ENCODE measurements at places on chromosomes 12 and 14.

DNA sequence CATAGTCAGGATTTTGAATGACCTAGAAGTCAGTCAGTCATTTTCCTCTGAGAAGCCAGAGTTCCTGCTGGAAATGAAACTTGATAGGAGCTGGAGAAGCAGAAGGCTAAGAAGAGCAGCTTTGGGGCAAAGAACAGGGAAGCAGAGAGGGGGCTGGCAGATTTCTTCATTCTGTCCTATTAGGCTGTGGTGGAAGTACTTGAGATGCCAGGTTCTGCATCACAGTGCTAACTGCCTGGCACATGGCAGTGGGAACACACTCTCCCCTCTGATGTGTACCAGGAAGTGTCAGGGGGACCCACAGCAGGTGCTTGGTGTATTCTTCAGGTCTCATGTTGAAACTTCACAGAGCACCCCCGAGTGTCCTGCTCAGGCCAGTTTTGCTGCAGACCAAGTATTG lies 61.0 kb downstream of the SUSD6 start:
- DNase-seq = no peak

DNA sequence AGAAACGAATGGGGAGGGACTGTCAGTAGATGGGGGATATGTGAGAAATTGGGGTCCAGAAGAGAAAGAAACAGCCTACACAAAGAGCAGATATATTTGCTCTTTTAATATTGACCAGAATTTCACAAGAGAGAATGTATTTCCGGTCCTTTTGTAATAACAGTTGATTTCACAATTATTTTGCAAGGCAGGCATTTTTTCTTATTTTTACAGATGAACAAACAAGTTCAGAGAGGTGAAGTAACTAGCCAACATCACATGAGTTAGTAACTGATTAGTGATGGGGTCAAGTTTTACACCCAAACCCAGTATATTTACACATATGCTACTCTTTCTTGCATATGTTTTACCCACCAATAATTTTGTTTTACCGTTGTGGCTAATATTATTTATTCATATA lies 188.2 kb downstream of the NAV3 start:
- DNase-seq = no peak

DNA sequence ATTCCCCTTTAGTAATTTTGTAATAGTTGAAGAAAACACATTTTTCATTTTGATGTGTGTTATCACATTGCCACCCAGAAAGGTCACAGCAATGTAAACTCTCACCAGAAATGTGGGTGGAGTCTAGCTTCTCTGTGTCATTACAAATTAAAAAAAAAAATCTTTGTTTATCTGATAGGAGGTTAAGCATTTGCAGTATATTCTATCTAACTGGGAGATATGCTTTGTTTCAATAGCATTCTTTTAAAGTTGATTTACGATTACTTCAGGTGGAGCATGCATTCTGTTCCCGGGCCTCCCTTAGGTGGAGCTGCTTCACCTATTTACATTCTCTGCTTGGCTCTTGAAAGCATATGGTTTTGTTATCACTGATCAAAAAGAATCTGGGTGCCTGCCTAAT lies 7.8 kb downstream of the ADIPOR2 start:
- DNase-seq = no peak

DNA sequence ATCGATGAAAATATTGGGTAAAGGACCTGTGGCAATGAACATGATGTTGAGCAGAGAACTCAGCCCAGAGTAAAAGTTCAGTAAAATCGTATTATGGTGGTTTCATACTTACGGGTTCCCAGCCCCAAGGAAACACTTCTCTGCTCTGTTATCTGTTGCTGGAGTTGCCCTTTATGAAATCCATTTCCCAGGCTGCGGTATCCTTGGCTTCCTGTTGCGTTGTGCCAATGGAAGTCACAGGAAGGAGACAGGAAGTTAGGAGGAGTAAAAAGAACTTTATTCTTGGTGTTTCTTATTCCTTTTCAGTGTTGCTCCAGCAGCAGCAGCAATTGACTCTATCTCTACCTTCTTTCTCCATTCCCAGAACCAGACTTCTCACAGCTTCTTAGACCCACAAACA lies 965.2 kb downstream of the VRK1 start:
- DNase-seq = no peak

DNA sequence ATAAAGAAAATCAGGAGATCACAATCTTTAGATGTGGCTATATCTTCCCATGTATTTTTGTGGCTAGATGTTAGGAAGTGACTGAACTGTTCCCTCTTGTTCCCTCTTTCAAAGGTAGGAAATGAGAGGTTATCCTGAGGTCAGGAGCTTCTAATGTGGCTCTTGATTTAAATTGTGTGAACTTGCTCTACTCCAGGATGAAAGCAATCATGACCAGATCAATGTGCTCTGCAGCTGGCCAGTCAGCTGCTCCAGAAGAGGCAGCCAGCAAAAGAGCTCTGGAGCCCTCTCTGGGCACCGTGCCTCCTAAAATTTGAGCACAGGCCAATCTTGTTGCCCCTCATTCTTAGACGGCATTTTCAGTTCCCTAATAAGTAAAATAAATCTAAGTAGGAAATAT lies 32.0 kb downstream of the CDK17 start:
- DNase-seq = no peak

GRCh38 chr12:124923905-124924734 lies 9.7 kb upstream of the UBC start:
- DNase-seq = no peak

- no peak for DNase-seq
These were observed 151.7 kb upstream of the DDHD1 start for GRCh38 chr14:53304726-53305381.

GRCh38 chr12:2311020-2311778 lies 258.4 kb downstream of the CACNA1C start:
- no peak for DNase-seq

- no peak for DNase-seq
These were observed 27.3 kb downstream of the SPRING1 start for GRCh38 chr12:116710370-116711150.

GRCh38 chr12:40752011-40752410 lies 59.8 kb downstream of the CNTN1 start:
- DNase-seq = no peak

- no peak for DNase-seq
These were observed 171.8 kb upstream of the FOXN3 start for GRCh38 chr14:89588840-89589296.

DNA sequence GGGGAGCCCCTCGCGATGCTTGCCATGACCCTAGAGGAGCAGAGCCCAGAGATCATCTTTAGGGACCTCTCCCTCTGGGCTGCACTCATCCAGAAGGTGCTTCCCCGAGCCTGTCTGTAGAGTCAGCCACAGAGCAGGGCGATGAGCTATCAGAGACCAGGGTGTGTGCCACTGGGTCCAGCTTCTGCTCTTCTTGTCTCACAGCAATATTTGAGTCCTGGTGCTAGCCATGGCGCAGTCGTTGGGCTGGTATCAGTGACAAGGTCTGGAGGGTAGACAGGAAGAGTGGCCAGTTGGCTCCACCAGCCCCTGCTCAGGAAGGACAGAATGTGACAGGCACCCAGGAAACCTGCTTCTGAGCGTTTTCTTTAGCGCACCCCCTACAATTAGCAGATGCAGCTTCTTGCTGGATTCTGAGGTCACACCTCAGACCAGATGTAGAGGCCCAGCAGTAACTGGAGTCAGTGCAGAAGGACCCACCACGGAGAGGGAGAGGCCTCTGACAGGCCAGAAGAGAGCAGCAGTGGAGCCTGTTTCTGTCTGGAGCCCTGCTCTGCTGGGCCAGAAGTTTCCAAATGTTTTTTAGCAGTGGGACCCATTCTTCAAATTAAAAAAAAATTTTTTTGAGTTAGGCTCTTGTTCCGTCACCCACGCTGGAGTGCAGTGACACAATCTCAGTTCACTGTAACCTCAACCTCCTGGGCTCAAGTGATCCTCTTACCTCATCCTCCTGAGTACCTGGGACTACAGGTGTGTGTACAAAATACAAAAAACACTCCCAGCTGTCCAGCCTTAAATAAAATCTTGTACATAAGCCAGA lies 23.7 kb downstream of the ANKRD9 start:
- DNase-seq = no peak

- peak; percentile 59 for DNase-seq
These were observed 115.8 kb downstream of the DICER1 start for GRCh38 chr14:95041477-95042020.

GRCh38 chr14:101407328-101407727 lies 154.0 kb upstream of the DIO3 start:
- DNase-seq = no peak

- DNase-seq = no peak
These were observed 126.4 kb upstream of the TMEM132C start for GRCh38 chr12:128140551-128140950.

- DNase-seq = no peak
These were observed 61.1 kb downstream of the PITPNM2 start for GRCh38 chr12:123089631-123090353.

GRCh38 chr12:6620137-6620884 lies 13.1 kb upstream of the CHD4 start:
- no peak for DNase-seq

DNA sequence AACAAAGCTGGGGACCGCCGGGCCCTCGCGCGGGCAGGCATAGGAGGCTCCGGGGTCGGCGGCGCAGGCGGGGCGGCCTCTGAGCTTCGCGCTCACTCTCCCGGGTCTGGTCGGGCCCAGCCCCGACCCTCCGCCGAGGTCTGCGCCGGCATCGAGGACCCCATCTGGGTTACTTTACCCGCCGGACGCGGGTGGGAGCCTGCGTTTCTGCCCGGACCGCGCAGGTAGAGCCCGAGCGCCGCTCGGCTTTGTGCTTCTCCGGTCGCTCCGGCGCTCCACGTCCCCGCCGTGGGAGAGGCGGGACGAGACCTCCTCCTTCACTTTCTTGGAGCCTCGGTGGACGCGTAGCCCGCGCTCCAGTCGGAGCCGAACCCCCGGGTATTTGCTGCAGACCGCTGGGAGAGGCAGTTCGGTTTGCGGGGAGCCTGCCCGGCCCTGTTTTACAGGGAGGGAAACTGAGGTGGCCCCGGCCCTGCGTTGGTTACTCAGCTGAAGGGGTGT lies 63.2 kb downstream of the FBXL14 start:
- no peak for DNase-seq

DNA sequence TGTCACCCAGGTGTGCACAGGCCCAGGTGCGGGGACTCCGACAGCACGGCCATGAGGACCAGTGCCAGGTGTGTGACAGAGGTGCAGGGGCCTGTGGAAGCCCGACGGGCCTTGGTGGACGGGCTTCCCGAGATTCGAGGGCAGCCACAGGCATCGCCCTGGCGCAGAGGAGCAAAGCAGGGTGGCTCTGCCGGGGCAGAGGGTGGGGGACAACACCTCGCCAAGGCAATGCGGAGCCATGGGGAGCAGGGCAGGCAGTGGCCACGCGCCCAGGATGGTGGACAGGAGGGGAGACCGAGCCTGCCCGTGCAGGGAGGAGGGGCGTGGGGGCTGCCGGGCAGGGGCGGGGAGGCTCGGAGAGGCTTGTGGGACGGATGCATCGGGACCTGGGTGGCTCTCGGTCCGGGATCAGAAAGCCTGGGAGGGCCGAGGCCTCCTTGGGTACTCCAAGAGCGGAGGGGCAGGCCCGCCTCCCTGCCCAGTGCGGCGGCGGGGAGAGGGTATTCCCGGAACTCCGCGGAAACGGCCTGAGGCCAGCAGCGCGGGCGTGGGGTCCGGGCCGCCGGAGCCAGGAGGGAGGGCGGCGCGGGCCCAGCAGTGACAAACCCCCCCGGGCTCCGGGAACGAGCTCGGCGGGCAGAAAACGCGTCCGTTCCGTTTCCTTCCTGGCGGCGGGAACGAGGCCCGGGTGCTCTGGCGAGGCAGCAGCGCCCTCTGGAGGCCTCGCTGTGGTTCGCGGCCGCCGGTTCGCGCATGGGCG lies 1.6 kb downstream of the TMEM121 start:
- peak; percentile 90 for DNase-seq

DNA sequence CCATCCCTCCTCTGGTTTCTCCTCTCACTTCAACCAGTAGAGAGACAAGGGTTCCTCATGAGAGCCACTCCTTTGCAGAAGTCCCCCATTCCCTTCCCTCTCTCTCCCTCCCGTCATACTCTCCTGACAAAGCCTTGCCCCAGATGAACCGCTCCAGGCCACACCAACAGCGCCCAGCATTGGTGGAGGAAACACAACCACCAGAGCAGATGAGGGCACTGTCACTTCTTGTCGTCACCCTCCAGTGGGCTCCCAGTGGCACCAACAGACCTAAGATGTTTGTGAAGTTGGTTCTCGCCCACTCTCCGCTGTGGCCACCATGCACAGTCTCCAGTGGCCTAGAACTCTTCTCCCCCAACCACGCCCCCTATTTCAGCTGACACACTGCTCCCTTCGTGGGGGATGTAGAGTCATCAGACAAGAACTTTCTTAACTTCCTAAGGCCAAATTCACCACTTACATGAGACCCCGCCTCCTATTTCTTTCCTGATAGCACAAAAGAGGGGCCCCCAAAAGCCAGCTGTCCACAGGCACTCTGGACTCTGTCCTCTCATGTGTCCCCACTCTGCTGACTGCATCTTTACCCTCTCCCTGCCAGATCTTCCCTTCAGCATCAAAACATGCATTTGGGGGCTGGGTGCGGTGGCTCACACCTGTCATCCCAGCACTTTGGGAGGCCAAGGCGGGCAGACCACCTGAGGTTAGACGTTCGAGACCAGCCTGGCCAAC lies 29.2 kb upstream of the PLEKHG6 start:
- no peak for DNase-seq

- no peak for DNase-seq
These were observed 306.2 kb upstream of the SFSWAP start for GRCh38 chr12:131404705-131405104.

GRCh38 chr14:67151082-67151666 lies 38.1 kb upstream of the GARIN2 start:
- no peak for DNase-seq

DNA sequence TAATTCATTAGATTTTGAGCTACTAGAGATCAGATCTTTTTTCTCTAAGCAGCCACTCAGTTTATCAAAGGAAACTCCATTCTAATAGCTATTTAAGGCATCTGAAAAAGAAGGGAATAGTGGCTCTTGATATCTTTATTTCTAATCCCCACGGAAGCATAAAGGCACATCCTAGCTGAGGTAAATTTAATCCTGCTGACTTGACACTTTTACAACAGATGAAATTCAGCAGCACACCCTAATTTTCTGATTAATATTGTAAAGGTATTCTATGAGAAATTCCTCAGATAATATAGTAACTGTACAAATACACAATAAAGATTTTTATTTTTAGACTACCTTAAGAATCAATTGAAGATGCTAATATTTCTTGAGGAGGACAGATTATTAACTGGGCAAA lies 916.4 kb downstream of the TMTC2 start:
- no peak for DNase-seq

DNA sequence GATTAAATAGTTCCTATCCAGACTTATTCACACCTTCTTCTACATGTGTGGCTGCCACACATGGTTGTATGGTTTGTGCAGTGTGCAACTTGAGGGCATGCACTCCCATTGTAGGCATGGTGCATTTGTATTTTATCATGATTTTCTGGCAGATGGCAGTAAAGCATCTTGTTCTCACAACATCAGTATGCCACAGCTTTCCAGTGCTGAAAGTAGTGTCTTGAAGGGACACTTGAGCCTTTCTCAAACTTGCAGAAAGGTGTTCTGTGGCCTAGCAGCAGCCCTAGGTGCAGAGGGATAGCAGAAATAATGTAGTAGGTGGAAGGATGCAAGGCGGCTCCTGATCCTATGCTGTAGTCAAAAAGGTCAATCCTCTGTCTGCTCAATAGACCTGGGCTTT lies 72.9 kb downstream of the LMNTD1 start:
- DNase-seq = no peak

Measured in left forelimb (tissue), 1 donor.